Activated CD4-positive, alpha-beta T cell treated with anti-CD3 and anti-CD28 coated beads, Interleukin-2, amount 50 U/mL, for 48 hours (primary cell): ENCODE measurements at places on chromosomes 12 and 14.

DNA sequence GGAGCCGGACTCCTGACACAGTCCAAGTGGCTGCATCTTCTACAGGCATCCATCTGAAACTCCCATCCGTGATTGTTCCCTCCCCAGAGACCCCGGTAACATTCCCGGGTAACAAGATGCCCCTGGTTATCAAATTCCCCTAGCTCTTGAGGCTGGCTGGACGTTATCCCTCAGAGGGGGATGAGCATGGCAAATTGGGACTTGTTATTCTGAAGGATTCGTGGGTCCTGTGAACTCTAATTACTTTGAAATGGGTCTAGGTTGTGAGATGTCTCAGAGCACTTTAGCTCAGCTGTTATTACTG, 642 bp upstream of the PAN2 start:
- DNase-seq, result no peak

- DNase-seq, result no peak
These were observed 182.2 kb downstream of the NOVA1 start for GRCh38 chr14:26415618-26416123.

DNA sequence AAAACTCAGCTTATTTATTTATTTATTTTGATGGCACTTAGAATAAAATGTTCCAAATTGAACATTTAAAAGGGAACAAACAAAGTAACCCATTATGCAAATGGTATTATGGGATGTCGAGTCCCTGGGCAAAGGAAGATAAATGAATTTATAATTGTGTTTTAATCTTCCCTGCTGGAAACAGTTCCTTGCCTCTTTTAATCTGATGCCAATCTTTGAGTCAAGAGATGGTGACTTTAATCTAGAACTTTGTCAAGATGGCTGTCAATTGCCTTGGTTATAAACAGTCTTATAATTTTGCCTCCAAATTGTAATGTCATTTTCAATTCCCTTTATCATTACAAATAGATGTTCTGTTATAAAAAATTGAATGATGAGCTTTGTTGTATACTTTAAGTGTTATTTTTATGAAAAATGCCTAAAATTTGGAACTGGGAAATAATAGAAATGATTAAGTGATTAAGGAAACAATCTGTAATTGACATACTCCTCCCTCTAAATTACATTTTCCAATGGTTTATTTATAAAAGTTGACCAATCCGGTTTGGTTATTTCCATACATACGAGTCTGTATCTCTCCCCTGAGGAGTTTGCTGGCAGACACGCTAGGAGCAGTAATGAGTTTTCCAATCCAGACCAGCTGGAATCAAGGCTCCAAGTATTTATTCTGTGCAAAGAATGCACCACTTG, 134.9 kb upstream of the FRMD6 start:
- no peak for DNase-seq

GRCh38 chr12:57770734-57771133, 1.2 kb downstream of the METTL1 start:
- no peak for DNase-seq

DNA sequence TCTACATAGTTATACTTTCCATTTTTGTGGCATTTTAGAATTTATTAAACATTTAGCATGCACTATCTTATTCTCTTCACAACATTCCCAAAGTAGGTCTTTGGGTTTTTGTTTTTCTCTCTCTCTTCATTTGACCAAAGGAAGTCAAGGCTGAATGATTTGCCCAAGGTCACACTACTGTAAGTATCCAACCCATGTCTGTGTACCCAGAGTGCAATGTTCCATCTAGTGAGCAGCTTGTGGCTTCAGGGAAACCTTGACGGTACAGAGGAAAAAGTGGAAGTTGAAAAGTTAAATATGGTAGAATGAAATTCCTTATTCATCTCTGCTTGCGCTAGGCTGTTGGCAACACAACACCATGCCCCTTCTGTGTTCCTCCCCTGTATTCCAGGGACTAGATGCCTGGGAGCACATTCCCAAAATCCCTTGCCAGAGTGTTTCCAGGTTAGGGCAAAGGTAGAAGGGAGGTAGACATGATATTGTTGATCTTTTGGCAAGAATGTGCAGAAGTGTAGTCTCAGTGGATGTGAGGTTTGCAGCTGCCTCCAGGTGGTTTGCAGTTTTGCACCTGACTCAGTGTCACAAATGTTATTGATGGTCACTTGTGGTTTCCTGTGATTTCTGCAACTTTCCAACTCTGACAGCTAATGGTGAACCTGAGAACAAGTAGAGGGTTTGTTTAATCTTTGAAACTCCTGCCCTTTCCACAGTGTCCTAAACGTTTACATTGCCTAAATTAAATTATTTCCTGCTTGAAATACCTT, 196.7 kb downstream of the RMST start:
- no peak for DNase-seq

- DNase-seq, result no peak
These were observed 6.4 kb upstream of the INHBE start for GRCh38 chr12:57448669-57449068.

GRCh38 chr14:78701246-78701645, 531.1 kb downstream of the NRXN3 start:
- no peak for DNase-seq

DNA sequence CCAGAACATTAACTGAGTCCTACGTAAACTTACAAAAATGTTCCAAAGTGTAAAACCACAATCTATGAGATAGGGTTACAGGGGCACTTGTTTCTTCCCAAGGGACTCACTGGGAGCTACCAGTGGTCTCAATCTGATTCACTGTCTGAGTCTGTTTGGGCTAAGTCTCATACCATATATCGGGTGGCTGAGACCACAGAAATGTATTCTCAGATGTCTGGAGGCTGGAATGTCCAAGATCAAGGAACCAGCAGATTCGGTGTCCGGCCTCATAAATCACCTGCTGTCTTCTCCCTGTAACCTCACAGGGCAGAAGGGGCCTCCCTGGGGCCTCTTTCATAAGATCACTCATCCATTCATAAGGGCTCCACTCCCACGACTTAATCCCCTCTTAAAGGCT, 616.3 kb upstream of the TMEM132C start:
- no peak for DNase-seq

DNA sequence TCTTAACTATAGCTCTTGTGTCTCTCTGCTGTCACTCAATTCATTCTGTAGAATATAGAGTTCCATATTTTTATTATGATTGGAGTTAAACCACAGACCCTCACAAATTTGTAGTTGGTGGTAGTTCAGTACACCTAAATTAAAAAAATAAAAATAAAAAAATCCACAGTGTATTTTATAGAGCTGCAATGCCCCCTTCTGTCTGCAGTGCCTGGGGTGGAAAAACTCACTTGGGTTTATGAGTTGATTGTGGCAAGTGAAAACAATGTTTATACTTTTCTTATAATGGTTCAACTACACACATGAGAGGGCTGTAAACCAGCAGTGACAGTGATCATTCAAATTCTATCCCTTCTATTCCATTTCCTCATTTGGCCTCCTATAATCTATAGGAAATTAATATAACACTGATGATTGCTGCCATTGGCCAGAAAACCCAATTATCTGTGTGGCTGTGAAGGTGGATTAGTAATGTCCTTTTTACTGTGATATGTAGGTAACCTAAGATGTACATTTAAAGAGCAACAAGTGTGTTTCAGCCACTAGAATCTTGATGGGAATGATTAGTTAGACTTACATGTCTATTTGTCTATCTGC, 166.9 kb upstream of the LRIG3 start:
- no peak for DNase-seq

- no peak for DNase-seq
These were observed 60.5 kb downstream of the SLC38A1 start for GRCh38 chr12:46208370-46208769.

DNA sequence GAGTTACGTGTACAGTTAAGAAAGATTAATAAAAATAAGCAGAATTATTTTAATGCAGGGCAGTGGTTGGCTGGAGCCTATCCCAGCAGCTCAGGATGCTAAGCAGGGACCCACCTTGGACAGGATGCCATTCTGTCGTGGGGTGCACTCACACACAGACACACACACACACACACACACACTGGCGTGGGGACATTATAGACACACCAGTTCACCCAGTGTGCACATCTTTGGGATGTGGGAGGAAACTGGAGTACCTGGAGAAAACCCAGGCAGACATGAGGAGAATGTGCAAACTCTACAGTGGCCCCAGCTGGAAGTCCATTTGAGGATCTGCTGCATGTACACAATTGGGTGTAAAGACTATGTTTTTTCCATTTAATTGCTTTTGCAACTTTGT, 12.8 kb upstream of the IFI27L2 start:
- no peak for DNase-seq

GRCh38 chr14:22469538-22470303, 119.3 kb downstream of the DAD1 start:
- DNase-seq, result no peak

- no peak for DNase-seq
These were observed 1.1 kb downstream of the ANO6 start for GRCh38 chr12:45216983-45217485.

DNA sequence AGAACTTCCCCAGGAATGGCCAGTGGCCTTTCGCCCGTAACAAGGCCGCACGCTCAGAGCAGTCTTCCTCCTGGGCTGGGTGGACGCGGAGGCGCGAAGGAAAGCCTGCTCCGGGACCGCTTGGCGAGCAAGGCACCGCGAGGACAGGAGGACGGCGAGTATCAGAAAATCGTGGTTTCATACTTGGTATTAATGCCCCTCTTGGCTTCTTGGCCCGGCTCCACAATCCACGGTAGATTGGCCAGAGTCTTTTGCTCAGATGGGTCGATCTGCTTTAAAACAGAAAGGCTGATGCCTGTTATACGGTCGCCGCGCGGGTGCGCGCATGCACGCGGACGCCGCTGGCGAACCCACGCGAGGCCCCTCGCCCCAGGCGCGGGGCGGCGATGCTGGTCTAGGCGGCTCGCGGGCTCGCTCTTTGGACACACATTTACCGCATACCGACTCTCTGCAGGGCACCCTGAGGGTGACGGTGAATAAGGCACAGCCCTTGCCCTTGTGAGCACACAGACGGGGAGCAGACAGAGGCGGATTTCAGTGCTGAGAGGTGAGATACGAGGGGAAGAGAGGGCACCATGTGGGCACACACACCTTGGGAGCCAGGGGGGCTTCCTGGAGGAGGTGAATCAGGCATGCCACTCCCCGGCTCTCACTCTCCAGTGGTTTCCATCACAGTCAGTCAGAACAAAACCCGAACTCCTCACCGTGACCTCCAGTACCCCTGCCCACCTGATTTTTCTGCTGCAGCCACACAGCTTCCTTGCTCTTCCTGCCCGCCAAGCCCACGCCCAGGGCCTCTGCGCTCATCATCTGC, 100.7 kb downstream of the APAF1 start:
- peak; percentile 50 for DNase-seq

GRCh38 chr12:41479426-41479825, 291.3 kb downstream of the PDZRN4 start:
- no peak for DNase-seq

DNA sequence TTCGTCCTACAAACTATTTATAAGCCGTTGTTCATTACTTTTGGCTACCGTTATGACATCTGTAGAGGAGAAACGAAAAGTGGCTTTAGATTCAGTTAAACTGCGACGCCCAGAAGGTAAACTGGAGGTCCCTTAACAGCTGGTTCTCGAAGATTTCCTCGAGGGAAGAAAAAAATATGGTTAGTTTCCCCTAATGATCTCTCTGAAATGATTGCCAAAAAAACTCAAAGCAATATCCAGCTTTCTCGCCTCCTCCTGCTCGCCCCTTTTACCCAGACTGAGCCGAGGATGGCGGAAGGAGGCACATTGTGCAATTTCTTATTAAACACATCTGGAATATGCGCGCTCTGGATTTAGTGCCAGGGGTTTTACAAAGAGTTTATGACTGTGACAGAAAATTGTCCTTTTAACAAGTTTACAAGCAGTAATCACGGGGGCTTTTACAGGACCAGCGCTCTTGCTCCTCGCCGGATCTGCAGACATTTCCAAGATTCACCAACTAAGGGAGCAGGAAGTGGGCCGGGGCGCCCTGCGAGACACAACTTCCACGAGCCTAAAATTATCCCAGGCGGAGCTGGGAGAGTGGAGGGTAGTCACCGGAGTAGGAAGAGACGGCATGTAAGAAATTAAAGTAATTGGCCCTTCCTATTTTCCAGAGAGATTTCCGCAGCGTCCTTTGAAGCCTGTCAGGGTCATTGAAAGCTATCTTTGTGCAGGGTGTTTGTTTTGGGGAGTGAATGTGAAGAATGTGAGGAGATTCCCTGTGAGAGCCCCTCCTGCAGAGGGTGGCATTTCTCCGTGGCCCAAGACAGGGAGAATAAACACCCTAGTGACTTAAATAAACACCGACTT, 5.6 kb downstream of the SIX1 start:
- no peak for DNase-seq

DNA sequence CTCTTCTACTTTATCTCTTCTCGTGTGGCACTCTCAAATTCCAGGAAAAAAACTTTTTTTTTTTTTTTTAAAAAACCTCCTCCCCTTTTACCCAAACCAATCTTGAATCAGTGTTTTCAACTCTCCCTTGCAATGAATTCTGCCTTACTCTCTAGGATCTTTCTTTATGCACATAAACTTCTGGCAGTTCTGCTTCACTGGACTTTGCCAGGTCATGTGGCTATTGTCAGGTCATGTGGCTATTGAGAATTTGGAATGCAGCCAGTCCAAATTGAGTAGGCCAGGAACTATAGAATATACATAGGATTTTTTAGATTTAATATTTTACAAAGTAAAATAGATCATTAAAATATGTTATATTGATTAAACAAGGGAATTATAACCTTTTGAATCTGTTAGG, 218.2 kb downstream of the TMTC3 start:
- DNase-seq, result no peak

GRCh38 chr14:90811641-90812040, 4.6 kb downstream of the TTC7B start:
- no peak for DNase-seq

DNA sequence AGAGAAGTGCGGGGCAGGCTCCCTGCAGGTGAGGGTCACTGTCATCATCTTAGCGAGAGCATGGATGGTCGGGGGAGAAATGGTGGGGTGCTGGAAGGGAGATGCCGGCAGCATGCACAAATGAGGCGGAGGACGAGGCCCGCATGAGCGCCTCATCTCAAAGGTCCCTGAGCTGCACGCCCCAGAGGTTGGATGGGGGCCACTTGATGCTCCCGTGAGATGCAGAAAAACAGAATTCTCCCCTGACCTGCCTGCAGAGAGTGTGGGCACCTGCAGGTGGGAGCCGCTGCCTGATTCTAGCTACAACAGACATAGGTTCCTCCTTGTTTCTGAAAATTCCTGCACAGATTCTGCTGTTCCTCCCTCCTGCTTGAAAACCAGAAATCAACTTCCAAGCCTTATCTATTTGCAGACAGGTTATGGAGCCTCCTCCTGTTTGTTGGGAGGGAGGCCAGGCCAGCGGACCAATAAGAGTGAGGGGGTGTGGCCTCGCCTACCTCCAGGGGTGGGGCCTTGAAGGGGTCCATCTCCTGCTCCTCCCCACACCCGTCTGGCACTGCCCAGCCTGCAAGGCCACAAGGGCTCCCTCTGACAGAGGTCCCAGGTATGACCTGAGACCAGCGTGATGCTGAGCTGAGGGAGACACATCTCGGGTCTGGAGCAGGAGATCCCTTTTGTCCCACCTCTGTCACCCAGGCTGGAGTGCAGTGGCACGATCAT, 67.2 kb downstream of the KDM2B start:
- DNase-seq, result peak; percentile 39
